ENCODE measurements at places on chromosomes 3 and 15.

DNA sequence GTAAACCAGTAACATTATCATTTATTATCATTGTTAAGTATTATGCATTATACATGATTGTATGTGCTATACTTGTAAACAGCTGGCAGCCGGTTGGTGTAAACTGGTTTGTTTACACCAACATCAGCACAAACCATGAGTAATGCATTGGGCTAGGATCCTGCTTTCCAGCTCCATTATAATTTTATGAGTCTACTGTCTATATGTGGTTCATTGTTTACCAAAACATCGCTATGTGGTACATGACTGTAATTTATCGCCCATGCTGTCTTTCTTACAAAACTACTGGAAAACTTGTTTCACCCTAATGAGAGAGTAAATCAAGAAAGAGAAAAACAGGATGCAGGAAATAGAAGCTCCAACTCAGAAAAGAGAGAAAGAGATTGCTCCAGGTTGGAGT lies 224.8 kb upstream of the CBLB start:
- DNase-seq, result no peak

- DNase-seq, result no peak
Observed at GRCh38 chr15:101307897-101308603, 13.0 kb upstream of the SNRPA1 start.

DNA sequence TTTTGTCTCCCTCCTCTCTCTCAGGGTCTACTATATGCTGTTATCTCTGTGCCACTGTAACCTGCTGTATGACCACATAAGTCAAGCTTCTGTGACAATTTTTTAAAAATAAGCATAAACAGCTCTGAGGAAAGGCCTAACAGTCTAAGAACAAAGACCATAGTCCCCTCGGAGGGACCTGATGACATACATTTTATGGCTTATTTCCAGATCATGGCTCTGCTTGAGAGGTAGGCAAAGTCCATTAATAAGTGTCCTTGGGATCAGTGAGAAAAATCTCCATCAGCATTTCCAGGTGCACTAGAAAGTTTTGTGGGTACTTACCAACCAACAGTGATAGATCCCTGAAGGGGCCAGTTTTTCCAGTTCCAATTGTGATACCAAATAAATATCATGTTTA lies 123.8 kb downstream of the TNIK start:
- DNase-seq, result no peak

GRCh38 chr15:73677146-73677607 lies 7.0 kb upstream of the CD276 start:
- DNase-seq, result no peak

DNA sequence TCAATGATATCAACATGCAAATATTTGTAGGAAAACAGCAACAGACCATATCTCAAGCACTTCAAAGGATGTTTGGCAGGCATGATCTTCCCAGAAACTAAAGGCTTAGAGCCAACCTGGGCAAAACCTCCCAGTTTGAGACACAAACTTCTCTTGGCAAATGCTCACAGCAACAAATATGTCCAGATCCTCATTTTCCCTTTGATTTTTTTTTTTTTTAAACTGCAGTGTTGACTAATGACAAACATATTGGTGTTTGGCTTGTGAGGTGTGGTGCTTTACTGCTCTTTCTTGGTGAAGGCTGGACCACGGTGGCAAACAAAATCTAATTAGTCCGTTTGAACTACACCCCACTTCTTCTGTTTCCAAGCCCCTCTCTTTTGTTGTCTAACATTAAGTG lies 87.2 kb downstream of the EBLN2 start:
- DNase-seq, result no peak

Measured in activated CD4-positive, CD25-positive, alpha-beta regulatory T cell (primary cell).